ENCODE measurements at places on chromosomes 1 and 21. TPM values are rescaled to one million over a fixed set of nuclear protein-coding genes. Genes with fewer than 3 reads are reported as not detected.

Gene CLIC6
- total RNA-seq, result not detected

Gene SPATA1
- 0.96 TPM for total RNA-seq

Gene GPX7
- 30.4 TPM for total RNA-seq

Gene PLA2G2E
- not detected for total RNA-seq

Gene FCER1A
- total RNA-seq, result not detected

Gene HSF2BP
- total RNA-seq, result 0.96 TPM

Gene CENPF
- total RNA-seq, result 10.1 TPM

Gene SPAG17
- under 0.01 TPM for total RNA-seq

Gene DYNLT5
- total RNA-seq, result 2.5 TPM

Gene LCE2C
- not detected for total RNA-seq

Gene SPRR2A
- total RNA-seq, result not detected

Gene CRP
- not detected for total RNA-seq

Gene TRAF3IP3
- total RNA-seq, result not detected

Gene FLG
- total RNA-seq, result under 0.01 TPM

Gene OR10Z1
- not detected for total RNA-seq

Gene ZNF692
- total RNA-seq, result 24.9 TPM

Gene S100A7A
- not detected for total RNA-seq
